Activated CD4-positive, alpha-beta T cell treated with anti-CD3 and anti-CD28 coated beads, Interleukin-10, Interleukin-2, amounts not matched to agents 100 ng/mL and 50 ng/mL, durations not matched to agents 16 hours and 8 hours (primary cell): ENCODE measurements at places on chromosomes 5 and 9.

DNA sequence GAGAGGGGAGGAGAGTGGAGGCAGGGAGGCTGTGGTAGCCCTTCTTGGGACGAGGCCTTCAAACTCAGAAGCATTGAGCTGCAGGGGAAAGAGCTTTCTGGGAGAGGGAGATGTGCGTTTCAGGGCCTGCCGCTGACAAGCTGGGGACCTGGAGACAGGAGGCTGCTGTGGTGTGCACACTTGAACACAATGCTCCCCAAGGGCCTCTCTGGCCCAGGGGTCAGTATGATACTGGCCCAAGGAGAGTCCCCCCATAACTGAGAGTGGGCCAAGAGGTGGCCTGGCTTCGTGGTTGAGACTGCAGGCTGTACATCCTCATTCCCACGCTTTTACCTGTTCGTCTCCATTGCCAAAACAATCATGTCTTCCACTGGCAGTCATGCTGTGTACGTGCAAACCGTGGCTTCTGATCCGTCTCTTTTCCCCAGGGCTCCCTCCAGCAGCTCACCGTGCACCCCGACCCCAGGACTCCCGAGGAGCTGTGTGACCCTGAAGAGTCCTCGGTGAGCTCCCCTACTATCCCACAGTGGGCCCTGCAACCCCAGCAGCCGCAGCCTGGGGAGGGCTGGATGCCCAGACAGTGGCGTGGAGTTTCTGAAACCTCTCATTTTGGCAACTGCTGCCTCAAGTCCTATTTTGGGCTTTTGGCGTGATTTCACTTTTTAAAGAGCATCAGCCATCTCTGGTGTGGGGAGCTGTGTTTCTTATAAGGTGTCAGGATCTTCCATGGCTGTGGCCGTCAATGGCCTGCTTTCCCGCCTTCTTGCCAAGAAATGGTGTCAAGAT, 43.4 kb downstream of the COL15A1 start:
- DNase-seq: no peak

- DNase-seq: no peak
These were observed 63.4 kb downstream of the DAB2IP start for GRCh38 chr9:121714873-121715272.

DNA sequence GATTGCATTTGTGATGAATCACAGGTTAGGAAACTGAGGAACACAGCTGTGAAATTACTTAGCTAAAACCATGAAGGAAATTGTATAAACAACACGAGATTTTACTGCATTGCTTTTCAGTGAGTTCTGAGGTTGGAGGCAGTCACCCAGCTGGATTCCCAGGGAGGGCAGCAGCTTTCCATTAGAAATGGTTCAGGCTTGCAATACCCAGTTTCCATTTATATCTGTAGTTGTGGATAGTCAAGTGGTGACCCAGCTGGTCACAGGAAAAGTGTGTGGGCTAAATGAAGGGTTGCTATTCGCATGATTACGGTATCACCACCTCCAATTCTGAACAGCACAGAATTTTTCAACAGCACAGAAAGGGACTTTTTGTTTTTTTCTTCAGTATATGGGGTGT, 34.3 kb upstream of the SPATA31D4 start:
- DNase-seq: no peak

- DNase-seq: peak; percentile 83
These were observed 69.2 kb upstream of the S1PR3 start for GRCh38 chr9:88922091-88922490.

- DNase-seq: no peak
These were observed 96.5 kb downstream of the GABBR2 start for GRCh38 chr9:98612061-98612752.

DNA sequence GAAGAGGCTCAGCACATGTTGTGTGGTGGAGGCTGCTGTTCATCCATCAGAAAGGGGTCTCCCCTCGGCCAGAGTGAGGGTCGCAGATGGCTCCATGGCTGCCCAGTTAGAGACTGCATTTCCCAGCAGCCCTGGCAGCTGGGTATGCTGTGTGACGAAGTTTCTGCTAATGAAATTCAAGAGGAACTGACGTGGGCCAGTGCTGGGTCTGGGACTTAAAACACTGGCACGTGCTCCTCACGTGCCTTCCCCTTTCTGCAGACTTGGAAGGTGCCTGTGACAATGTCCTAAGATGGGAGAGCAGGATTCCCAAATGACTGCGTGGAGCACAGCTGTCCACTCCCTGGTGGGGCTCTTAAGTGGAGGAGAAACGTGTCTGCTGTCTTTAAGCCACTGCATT, 114.5 kb upstream of the RAPGEF1 start:
- DNase-seq: no peak

DNA sequence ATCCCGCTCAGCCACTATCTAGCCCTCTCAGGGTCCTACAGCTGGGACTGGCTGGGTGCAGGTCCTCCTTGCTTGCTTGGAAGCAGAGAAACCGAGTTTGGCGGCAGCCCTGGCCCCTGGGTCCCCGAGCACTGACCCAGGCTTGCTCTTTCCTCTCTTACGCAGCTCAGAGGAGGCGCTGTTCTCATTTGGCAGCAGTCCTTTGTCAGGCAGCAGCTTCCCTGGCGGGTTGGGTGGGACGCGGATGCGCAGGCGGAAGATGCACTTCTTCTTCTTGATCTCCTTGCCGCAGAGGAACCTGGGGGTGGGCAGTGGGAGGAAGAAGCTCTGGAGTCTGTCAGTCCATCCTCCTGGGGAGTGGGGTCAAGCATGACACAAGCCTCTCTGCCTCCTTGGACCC, 14.5 kb downstream of the PHF19 start:
- no peak for DNase-seq

DNA sequence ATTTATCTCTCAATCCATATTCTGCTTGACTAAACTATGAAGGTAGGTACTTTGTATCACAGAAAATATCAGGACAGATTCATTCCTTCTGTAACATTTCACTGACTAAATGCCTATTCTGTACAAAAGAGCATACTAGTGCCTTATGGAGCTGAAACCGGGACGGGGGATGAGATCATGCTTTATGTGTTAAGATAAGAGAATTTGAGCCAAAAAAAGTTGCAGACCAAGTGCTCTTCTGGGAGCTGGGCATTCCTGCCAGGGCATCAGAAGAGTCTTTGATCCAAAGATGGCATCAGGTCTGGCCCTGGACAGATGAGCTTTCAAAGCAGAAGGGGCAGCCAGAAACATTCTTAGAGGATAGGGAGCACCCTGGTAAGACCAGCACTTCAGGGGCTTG, 27.5 kb upstream of the GLIPR2 start:
- DNase-seq: no peak

GRCh38 chr5:54535149-54535844, 17.7 kb downstream of the SNX18 start:
- DNase-seq: no peak

GRCh38 chr5:135576075-135576599, 2.7 kb downstream of the CXCL14 start:
- DNase-seq: no peak

DNA sequence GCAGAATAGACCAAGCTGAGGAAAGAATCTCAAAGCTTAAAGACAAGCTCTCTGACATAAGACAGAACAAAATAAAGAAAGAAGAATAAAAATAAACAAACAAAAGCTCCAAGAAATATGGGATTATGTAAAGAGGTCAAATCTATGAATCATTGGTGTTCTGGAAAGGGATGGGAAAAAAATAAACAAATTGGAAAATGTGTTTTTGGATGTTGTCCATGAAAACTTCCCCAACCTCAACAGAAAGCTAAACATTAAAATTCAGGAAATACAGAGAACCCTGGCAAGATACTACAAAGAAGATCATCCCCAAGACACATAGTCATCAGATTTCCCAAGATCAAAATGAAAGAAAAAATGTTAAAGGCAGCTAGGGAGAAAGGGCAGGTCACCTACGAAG, 662.0 kb upstream of the CDH18 start:
- no peak for DNase-seq

GRCh38 chr9:85262333-85262732, 479.4 kb downstream of the AGTPBP1 start:
- DNase-seq: no peak

DNA sequence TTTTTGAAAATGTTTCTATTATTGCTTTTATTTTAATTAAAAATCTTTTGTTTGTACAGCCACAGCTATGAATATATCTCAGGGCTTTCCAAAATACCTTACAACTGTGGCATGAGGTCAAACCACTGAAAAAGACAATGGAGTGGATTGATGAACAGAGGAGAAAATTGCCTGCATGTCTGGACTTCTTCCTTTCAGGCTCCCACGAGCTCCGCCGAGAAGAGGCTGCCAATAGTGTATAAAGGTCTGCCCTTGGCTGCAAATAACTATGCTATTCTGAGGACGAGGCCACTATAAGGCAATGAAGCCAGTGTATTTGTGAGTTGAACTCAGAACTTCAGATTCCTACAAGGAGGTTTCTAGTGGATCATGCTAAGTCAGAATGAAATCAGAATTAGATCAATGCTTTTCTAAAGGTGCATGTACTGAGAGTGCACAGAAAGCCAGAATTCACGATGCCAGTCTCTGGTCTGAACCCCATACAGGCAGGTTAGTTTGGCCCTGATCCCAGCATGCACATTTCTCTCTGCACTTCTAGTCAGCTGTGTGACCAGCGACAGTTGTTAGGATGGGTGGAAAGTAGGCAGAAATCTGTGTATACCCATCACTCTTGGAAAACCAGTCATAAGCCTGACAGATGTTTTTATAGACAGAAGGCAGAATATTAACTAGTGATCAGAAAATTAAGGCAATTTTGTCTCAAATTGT, 42.7 kb upstream of the PLPP1 start:
- no peak for DNase-seq

DNA sequence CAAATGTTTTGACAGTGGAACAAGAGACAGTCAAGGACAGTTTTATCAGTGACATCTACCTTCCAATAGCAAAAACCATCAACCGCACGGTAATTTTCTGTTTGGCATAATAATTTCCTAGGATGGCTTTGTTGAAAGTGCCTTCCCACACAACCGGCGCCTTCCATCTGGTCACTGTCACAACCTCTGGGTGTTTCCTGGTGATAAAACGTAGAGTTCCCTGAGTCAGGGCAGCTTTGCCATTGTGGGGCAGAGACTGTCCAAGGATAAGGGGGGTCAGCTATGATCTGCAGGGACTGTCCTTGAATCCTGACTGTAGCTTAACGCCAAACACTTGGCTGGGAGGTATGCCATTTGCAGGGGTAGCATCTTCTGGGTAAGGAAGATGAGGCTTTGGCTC, 47.6 kb downstream of the GGTA1 start:
- no peak for DNase-seq

- DNase-seq: peak; percentile 5
These were observed 28.2 kb downstream of the TCERG1 start for GRCh38 chr5:146475190-146475780.

GRCh38 chr9:121581786-121582600, 69.4 kb upstream of the DAB2IP start:
- DNase-seq: no peak

DNA sequence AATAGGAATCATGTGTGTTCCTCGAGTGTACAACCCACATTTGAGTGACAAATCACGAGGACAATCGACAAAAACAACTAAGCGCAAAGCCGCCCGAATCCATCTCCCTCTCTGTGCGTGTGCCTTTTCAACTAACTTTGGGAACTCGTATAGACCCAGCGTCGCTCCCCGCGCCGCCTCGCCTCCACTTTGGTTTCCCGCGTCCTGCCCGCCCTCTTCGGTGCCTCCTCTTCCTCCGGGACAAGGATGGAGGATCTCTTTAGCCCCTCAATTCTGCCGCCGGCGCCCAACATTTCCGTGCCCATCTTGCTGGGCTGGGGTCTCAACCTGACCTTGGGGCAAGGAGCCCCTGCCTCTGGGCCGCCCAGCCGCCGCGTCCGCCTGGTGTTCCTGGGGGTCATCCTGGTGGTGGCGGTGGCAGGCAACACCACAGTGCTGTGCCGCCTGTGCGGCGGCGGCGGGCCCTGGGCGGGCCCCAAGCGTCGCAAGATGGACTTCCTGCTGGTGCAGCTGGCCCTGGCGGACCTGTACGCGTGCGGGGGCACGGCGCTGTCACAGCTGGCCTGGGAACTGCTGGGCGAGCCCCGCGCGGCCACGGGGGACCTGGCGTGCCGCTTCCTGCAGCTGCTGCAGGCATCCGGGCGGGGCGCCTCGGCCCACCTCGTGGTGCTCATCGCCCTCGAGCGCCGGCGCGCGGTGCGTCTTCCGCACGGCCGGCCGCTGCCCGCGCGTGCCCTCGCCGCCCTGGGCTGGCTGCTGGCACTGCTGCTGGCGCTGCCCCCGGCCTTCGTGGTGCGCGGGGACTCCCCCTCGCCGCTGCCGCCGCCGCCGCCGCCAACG, at the start of gene GPR150:
Gene GPR150 (plus strand): TSS at position 58 of the 840 bp plus-strand sequence. CDS start 189 bp downstream, at position 247.
- DNase-seq: peak; percentile 63

- DNase-seq: no peak
These were observed 331.2 kb upstream of the DAB2 start for GRCh38 chr5:39755986-39756385.

DNA sequence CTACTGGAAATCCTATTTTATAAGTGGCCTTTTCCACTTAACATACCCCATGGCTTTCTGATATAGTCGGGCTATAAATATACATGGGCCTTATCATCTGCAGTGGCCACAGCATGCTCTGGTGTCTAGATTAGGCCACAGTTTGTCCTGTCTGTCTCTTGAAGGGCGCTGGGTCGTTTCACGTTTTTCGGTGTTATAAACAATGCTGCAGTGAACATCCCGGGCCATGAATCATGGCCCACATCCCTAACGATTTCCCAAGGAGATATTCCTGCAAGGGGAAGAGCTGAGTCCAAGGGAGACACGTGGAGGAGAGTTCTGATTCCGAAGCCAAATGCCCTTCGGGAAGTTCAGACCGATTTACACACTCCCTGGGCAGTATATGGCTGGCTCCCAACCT, 8.4 kb downstream of the PLPP7 start:
- DNase-seq: no peak

GRCh38 chr9:113630386-113631136, 167.0 kb downstream of the RGS3 start:
- DNase-seq: no peak

DNA sequence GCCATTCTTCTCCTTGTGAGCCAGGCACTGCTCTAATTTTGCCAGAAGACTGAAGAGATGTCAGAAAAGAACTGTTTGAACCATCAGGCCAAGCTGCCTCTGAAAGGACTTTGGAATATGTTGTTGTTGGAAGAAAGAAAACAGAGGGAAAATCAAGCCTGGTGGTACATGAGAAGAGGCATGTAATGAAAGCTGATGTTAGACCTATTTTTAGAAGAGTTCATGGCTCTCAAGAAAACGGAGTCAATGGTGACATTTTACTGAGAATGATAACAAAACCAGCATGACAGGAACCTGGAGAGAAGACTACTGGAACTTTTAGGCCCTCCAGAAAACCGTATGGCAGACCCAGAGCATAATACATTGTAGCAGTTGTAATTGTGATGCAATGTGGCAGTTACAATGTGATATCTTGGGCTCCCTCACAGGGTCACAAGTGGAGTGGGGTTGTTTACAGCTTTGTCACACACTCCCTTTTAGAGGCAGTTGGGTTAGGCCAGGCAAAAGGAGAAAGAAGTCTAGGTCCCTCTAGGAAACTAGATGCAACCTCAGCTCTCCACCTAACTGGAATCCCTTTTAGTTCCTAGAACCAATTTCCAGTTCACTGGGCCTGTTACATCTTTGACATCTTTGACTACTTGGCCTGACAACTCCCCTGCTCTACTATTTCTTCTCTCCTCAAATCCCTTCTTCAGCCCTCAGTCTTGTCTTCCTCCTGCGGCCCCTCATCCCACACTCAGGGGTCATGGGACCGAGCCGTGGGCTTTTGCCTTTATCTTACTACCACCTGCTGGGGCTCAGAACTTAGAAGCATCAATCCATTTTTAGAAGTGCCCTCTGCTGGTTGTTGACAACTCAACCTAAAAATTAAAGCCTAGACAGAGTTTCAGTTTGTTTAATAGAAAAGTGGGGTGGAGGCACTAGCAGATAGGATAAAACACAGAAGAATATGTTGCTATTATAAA, 61.2 kb upstream of the JAK2 start:
- DNase-seq: peak; percentile 61

GRCh38 chr5:126464959-126465358, 41.8 kb downstream of the GRAMD2B start:
- DNase-seq: no peak
